GM04504 (cell line): ENCODE measurements at places on chromosomes 4 and X.

GRCh38 chrX:150361777-150362351, 1.3 kb upstream of the MAMLD1 start:
- DNase-seq = no peak

- DNase-seq = no peak
Observed at GRCh38 chr4:166078955-166079354, 205.9 kb downstream of the TLL1 start.

DNA sequence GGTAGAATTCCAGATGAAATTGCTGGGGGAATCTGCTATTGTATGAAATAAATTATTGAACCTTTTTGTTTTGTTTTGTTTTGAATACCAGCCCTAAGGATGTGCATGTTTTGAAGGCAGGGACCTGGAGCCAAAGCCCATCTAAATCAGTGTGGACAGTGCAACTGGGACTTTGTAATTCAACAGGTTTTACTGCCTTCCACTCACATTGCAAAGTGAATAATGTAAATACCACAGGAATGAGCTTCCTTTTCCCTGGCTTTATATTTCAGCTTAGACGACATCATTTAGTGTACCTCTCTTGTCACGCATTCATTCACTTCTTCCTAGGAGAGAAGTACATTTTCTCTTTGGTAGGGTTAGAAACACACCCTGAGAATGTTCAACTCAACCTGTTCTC, 795.0 kb downstream of the CENPC start:
- DNase-seq = no peak

- no peak for DNase-seq
Observed at GRCh38 chr4:109996526-109996925, 83.8 kb downstream of the EGF start.

DNA sequence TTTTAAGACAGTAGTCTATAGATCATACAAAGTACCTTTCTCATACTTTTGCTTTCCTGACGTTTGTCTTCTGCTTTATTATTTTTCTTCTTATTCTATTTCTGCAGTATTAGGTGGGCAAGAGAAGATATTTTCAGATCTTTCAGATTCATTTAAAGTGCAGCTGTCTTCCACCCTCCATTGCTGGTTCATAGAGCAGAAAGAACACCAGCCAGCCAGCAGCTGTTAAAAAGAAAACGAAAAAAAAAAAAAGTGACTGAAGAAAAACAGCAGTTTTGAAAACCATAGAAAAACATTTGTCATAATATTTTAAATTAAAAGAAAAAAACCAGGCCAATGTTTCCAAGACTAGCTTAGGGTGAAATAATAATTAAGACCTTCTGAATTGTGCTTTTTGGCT, 42.9 kb downstream of the SMAD1 start:
- no peak for DNase-seq

- no peak for DNase-seq
Observed at GRCh38 chr4:185293202-185293601, 83.8 kb downstream of the SNX25 start.
